ENCODE measurements at places on chromosomes 4 and X.

DNA sequence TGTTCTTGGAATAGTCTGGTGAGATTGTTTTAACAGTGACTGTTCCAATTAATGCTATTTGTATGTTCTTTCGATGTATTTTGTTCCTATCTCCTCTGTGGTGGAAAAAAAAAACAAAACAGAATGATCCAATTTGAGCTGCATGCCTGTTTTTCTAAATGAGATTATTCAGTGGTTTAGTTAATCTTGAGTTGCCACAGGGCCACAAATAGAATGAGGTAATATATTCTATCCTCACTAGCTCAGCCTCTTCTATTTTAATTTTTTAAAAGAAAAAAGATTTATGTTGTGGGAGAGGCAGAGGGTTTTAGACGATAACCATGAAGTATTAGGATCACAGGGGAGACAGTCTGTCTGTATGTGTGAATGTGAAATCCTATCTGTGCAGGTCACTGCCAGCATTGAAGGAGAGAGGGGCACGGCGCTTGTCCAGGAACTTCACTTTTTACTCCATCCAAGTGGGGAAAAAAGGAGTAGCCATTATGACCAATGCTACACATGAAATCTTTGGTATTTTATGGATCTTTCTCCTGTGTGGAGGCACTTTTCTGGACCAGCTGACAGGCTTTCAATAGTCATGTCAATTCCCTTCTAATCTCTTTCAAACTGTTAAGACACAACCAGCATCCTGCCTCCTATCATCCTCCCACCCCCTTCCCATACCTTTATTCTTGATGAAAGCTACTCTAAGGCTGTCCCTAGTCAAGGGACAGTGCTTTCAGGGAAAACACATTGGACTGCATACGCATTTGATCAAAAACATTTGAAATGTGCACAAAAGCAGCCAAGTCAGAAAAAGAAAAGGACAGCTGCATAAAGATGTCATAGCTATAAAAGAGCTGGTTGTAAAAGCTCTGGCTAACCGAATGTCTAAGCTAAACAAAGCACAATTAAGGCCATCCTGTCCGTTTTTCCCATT lies 1063.8 kb upstream of the INTU start:
- no peak for DNase-seq

DNA sequence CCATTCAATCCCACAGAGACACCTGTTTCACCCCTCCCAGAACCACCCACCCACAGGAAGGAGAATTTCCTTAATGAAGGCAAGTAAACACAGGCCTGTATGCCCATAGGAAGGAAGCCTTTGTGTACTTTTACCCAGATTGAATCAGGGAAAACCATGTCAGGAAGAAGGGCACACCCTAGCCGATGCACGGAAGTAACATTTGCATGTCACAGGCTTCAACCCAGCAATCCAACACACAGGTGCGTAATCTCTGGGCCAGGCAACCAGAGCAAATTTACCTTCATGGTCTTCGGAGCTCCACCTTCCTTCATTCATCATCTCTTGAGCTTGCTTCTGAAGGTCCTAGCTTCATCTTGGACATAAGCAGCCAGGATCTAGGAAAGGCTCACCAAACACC lies 206.3 kb downstream of the SHROOM3 start:
- DNase-seq: no peak

DNA sequence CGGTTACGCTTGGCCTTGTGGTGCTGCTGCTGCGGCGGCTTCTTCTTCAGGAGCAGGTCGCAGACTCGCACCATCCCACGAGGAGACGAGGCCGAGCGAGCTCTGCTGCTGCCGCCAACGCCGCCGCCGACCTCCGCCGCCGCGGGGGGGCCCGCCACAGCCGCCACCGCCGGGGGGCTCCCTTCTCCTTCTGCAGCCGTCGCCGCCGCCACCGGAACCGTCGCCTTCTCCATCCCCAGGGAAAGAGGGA lies 237 bp downstream of the ANKRD17 start:
- DNase-seq: no peak

DNA sequence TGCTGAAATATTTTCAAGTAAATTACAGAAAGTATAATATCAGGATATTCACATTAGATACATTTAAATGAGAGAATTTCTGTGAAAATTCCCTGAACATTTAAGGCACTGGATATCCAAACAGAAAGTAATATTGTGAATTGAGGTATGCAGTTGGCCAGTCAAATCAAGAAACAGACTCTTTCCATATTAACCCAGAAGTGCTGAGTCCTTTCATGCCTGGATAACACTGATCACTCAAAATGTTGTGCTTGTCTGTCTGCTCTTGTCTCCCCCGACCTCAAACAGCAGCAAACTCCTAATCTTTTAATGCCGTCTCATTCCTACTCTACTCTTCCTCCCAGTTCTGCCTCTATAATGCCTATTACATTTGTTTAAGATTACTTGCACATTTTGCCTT lies 51.2 kb downstream of the TBC1D9 start:
- no peak for DNase-seq

- DNase-seq: no peak
These were observed 46.4 kb upstream of the GATB start for GRCh38 chr4:151807220-151807619.

- DNase-seq: no peak
These were observed 537 bp downstream of the RBM10 start for GRCh38 chrX:47145395-47146120.

DNA sequence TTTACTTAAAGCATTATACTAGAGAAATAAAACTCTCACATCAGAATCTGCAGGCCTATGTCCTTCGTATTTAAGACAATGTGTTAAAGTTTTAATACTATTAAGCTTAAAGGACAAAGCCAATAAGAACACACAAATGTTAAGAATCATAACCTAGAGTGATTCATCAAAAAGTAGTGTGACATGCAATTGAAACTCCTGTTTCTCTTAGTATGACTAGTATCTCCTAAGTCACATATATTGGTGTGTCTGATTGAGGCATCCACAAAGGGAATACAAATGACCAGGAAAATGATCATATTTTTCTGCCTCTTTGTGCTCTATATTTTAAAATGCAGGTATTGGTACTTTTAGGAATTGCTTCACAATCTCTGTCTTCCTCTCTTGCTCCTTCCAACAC lies 23.8 kb downstream of the GPRASP3 start:
- DNase-seq: no peak

DNA sequence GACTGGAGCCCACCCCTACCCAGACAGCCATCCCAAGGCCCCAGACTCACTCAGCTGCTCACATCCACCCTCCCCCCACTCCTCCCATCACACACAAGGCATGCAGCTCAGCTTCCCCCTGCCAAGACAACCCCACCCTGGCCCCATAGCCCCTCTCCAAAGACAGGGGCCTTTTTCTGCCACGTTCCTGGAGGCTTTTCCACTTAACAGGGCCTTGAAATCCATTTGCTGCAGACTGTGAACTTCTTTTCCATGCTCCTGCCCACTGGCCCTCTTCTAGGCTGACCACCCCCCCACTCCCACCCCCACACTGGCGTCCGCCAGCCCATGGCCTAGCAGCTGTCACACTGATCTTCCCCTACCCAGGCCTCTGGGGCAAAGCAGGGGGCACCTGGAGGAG lies 76.0 kb downstream of the PJA1 start:
- DNase-seq: no peak

DNA sequence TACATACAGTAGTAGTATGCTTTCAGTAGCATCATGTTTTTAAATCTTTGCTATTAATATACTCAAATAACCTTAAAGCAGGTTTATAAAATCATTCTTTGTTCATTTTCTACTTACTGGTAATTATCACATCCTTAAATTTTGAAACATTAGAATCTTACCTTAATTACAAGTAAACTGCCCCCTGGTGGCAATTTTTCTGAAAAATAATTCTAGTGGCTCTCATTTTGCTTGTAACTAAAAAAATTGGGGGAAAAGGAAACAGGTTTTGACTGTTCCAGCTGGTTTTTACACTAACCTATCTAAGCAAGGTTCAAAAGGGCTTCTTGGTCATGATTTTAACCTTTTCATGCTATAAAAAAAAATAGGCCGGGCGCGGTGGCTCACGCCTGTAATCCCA lies 18.5 kb upstream of the DCAF4L1 start:
- DNase-seq: no peak

DNA sequence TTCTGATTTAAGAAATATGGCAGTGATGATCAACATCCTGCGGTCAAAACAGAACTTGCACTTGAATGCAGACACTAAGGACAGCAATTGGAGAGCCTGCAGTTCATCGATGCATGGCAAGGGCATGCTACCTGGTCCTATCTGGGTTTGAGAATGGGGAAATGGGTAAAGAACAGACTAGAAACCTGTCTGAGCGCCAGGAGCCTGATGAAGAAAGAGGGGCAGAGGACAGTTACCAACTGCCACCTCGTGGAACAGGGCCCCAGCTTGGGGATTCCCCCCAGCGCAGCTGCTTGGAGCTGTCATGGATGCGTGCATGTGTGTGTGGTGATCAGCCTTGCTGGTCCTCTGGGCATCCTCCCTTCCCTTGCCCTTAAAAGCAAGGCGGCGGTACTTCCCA lies 30.2 kb upstream of the NKRF start:
- DNase-seq: no peak

GRCh38 chr4:36039026-36039425 lies 205.3 kb downstream of the ARAP2 start:
- no peak for DNase-seq
